ENCODE measurements at places on chromosomes 2 and 18. TPM values are rescaled to one million over a fixed set of nuclear protein-coding genes. Genes with fewer than 3 reads are reported as not detected.

DNA sequence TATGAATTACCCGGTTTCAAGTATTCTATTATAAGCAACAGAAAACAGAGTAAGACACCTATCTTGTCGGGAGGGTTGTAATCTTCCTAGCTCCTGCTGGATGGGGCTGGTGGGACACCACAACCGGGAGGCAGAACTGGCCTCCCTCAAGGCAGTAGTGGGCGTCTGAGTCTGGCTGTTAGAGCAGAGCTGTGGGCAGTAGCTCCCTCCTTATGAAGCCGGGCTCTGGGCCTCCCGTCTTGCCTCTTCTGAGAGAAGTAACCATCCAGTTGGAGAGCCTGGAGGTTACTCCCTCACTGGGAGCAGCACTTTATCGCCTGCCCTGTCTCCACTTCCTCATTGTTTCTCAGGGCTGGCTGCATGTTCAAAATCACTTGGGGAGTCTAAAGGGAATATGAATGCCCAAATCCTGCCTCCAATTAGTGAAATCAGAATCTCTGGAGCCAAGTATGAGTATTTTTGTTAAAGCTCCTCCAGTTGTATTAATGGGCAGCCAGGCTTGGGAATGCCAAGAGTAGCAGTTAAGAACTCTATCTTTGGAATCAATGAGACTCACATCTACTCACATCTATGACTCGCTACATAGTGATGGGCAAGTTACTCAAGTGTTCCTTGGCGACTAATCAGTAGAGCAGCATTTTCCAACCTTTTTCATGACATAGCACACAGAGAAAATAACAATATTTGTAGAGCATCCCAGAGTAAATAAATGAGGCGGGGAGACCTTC is 27.3 kb upstream of the NRP2 start:
- DNase-seq, result no peak

DNA sequence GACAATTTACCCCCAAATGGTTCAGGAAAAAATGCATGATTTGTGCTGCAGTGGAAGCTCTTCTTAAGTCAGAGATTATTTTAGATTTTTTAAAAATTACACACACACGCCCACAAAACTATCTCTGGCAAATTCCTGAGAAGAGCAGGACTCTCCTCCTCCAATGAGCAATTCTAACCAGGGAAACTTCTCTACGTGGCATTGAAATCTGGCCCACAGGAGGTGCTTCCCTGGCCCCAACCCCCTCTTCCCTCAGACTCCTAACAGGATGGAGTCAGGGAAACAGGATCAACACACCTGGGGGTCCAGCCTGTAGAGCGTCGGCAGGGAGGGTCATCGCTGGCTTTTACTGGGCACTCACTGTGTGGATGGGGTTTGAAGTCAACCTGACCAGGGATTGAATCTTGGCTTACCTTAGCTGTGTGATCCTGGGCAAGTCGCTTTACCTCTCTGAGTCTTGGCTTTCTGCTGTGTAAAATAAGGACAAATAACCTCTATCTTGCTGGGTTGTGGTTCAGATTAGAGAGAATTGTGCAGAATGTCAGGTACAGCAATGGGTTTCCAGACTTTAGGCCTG is 65.4 kb upstream of the ASAP2 start:
- DNase-seq, result no peak

- no peak for DNase-seq
Observed at GRCh38 chr2:9003616-9004337, at the start of gene MBOAT2. Gene MBOAT2, minus strand, starts transcription at chr2:9003684. Its CDS starts 70 bp downstream, at chr2:9003614.

TBR1 gene
- total RNA-seq, result not detected

GRCh38 chr2:230227216-230227615 is 1.7 kb downstream of the SP140 start:
- no peak for DNase-seq

DNA sequence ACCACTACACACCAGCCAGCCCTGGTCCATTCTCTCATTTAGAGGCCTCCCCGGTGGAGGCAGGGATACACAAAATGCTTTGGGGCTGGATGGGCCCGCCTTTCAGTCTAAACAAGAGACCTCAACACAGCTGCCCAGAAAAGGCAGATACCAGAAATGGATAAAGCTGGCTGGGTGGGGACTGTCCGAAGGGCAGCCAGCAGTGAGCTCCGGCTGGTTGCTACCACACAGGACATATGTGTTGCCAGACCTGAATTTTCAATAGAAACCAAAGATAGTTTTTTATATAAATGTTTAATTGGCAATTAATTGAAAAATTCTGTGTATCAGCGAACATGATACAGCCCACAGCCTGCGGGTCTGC is 1.4 kb downstream of the GPBAR1 start:
- no peak for DNase-seq

GRCh38 chr2:236663287-236664101 is 93.9 kb downstream of the ACKR3 start:
- DNase-seq, result no peak

- no peak for DNase-seq
Observed at GRCh38 chr2:46847726-46848412, 67.7 kb downstream of the MCFD2 start.

DNA sequence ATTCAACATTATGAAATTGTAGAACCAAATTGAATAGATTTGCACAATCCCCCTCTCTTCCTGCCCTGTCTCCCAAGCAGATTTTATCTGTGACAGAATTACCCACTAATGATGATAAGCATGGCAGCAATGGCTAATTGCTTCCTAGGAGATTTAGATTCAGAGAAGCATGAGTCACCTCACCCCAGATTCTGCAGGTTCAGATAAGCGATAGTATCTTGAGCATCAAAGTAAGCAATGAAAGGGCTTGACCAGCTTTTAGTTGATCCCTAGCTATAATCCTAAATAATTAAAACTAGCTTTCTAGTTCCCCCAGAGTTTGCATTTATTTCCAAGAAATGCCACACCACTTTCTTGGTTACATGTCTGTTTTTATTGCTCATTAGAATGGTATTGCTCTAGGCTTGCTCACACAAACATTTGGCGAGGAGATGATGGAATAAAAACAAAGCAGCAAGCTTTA is 204.3 kb downstream of the GULP1 start:
- DNase-seq, result no peak

DNA sequence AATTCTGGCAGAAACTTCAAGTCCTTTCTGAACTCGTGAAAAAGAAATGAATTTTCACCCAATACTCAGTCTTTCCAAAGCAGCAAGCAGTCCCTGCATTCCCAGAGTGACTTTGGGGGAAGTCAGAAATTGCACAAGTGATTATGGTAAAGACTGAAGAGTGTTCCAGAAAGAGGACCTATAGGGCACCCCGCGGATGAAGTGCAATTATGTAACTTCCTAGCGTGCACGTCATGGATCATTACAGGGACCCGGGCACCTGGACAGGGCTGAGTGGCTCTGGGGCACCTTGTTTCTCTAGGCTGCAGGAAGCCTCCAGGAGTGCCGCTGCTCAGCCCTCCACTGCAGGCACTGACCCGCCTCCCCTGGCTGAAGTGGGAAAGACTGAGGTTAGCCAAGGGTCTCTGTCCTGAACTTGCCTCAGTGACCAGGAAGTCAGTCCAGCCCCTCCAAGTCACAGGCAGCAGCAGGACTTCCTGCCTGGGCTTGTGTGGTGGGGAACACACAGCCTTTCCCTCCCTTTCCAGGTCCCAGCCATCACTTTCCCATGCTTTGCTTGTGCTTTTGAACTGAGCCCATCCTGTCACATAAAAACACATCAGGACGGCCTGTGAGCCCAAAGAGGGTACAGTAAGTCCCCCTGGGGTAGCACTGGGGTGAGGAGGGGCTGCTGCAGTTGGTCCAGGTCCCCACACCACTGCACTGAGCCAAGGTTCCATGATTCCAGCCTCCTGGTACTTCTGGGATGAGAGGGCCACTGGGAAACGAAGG is 19.8 kb downstream of the TMEM185B start:
- no peak for DNase-seq
